ENCODE measurements at places on chromosomes 13 and 19. TPM values are rescaled to one million over a fixed set of nuclear protein-coding genes. Genes with fewer than 3 reads are reported as not detected.

SIGLEC14 gene
- 2.4 TPM for total RNA-seq

MRPL4 gene
- 45.8 TPM for total RNA-seq

DNA sequence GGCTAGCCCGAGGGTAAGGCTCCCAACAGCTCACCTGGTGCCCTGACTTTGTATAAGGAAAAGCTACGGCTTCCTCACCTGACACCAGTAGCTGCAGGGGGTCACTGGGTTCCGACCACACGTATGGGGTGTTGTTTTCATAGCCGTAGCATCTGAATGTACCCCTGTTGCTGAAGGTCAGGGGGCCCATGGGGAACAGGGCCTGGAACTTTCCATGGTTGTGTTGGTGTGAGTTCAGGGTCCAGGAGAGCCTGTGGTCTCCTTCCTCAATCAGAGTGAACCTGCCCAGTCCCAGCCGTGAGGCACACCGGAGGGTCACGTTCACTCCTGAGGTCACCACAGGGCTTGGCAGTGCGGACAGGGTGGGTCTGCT lies 1.1 kb downstream of the LILRA4 start:
- H3K27me3 ChIP-seq, result no peaks in the 10 kb centered on the region
- no peak for DNase-seq
- no peaks in the 10 kb centered on the region for H3K4me1 ChIP-seq
- H3K4me3 ChIP-seq, result no peak overlapping the region

GRCh38 chr19:38263689-38264485 lies 486 bp upstream of the SPINT2 start:
- peak; percentile 78 for DNase-seq
- peak overlapping the region; percentile 77 for H3K4me3 ChIP-seq
- H3K4me1 ChIP-seq, result peaks cover 4% of the 10 kb centered on the region
- H3K27ac ChIP-seq, result peak overlapping the region; percentile 77
- no peaks in the 10 kb centered on the region for H3K36me3 ChIP-seq
- no peaks in the 10 kb centered on the region for H3K27me3 ChIP-seq

- H3K36me3 ChIP-seq, result peaks cover 6% of the 10 kb centered on the region
- peak; percentile 62 for DNase-seq
- H3K4me1 ChIP-seq, result peaks cover 14% of the 10 kb centered on the region
- peak overlapping the region; percentile 96 for H3K4me3 ChIP-seq
- H3K27me3 ChIP-seq, result no peaks in the 10 kb centered on the region
Observed at GRCh38 chr19:13154911-13155471, 4.8 kb downstream of the IER2 start.

PNMA8A gene
- not detected for total RNA-seq

GRCh38 chr13:40031031-40031430 lies 375.6 kb downstream of the COG6 start:
- H3K36me3 ChIP-seq, result no peaks in the 10 kb centered on the region
- H3K4me1 ChIP-seq, result no peaks in the 10 kb centered on the region
- no peak overlapping the region for H3K4me3 ChIP-seq
- H3K27me3 ChIP-seq, result no peaks in the 10 kb centered on the region

DNA sequence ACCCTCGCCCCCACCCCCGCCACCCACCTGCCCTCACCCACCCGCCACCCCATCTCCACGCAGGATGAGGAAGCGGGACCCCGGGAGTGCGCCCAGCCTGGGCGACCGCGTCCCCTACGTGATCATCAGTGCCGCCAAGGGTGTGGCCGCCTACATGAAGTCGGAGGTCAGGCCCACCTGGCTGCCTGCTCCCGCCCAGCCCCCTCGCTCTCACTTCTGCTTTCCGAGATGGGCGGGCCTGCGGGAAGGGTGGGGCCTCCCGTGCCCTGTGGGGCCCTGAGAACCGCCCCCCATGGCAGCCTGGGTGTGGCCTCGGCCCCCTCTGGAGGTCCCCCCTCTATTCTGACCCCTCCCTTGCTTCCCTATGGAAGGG lies 3.1 kb upstream of the SPIB start:
- no peaks in the 10 kb centered on the region for H3K4me1 ChIP-seq
- DNase-seq, result no peak
- peaks cover 2% of the 10 kb centered on the region for H3K36me3 ChIP-seq
- H3K4me3 ChIP-seq, result no peak overlapping the region

GRCh38 chr19:19955208-19955607 lies 54.5 kb downstream of the ZNF93 start:
- H3K36me3 ChIP-seq, result no peaks in the 10 kb centered on the region
- DNase-seq, result no peak
- H3K4me3 ChIP-seq, result no peak overlapping the region

ZNF737 gene
- 37.7 TPM for total RNA-seq

- no peak for DNase-seq
- H3K27ac ChIP-seq, result no peak overlapping the region
- H3K27me3 ChIP-seq, result no peaks in the 10 kb centered on the region
Observed at GRCh38 chr19:14821937-14822336, 13.0 kb downstream of the OR7A5 start.

- no peak overlapping the region for H3K27ac ChIP-seq
- no peaks in the 10 kb centered on the region for H3K4me1 ChIP-seq
- no peak overlapping the region for H3K4me3 ChIP-seq
Observed at GRCh38 chr13:105165449-105166125, 1369.9 kb downstream of the EFNB2 start.

- no peak overlapping the region for H3K27ac ChIP-seq
- H3K4me3 ChIP-seq, result no peak overlapping the region
- no peak for DNase-seq
- H3K36me3 ChIP-seq, result peaks cover 3% of the 10 kb centered on the region
- H3K4me1 ChIP-seq, result no peaks in the 10 kb centered on the region
- H3K27me3 ChIP-seq, result no peaks in the 10 kb centered on the region
Observed at GRCh38 chr13:77219401-77219800, 107.5 kb downstream of the MYCBP2 start.

GRCh38 chr13:76267216-76267615 lies 619.0 kb downstream of the KCTD12 start:
- no peak overlapping the region for H3K27ac ChIP-seq
- H3K4me3 ChIP-seq, result no peak overlapping the region
- no peaks in the 10 kb centered on the region for H3K36me3 ChIP-seq
- no peak for DNase-seq
- no peaks in the 10 kb centered on the region for H3K4me1 ChIP-seq

- peaks cover 25% of the 10 kb centered on the region for H3K4me1 ChIP-seq
- H3K36me3 ChIP-seq, result no peaks in the 10 kb centered on the region
- peak overlapping the region; percentile 50 for H3K27ac ChIP-seq
- no peak for DNase-seq
- no peaks in the 10 kb centered on the region for H3K27me3 ChIP-seq
Observed at GRCh38 chr13:114134944-114135610, 2.7 kb upstream of the RASA3 start.

DNA sequence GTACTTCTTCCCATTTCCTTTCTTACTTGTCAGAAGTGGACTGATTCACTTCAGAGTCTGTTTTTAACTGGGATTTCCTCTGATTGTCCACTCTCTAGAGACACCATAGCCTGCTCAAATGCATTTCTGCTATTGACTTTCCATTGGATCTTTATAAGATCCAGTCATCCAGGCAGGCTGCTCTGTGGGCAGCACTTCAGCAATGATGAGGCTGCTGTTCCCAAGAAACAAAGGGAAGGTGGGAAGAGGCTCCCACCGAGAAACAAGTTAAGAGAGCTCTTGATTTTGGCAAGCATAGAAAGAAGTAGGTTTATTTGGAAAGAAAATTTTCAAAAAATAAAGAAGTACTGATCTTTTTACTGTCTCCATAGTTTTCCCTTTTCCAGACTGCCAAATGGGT lies 125.8 kb upstream of the STARD13 start:
- H3K27me3 ChIP-seq, result no peaks in the 10 kb centered on the region
- no peaks in the 10 kb centered on the region for H3K4me1 ChIP-seq
- no peak for DNase-seq
- no peak overlapping the region for H3K27ac ChIP-seq

CEACAM6 gene
- total RNA-seq, result 0.15 TPM

- H3K36me3 ChIP-seq, result no peaks in the 10 kb centered on the region
- DNase-seq, result no peak
- H3K4me1 ChIP-seq, result no peaks in the 10 kb centered on the region
- H3K27me3 ChIP-seq, result no peaks in the 10 kb centered on the region
- H3K4me3 ChIP-seq, result no peak overlapping the region
- H3K27ac ChIP-seq, result no peak overlapping the region
Observed at GRCh38 chr19:1992759-1993260, 22.7 kb downstream of the BTBD2 start.

DNA sequence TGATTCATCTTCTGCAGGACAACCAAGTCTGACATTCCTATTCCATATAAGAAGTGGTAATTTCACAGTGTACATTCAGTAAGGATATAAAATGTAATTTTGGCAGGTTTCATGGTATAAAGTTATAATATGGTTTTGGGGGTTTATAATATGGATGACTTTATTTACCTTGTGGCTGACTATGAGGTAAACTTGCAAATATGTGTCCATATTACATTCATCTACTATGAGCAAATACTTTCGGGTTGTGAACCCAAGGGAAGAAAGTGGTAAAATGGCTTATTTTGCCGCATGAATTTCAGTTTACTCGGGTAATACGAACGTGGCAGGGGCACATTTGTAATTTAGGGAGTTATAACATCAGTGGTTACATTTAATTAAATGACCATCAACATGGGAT lies 86.7 kb upstream of the TNFSF11 start:
- no peaks in the 10 kb centered on the region for H3K27me3 ChIP-seq
- H3K4me3 ChIP-seq, result no peak overlapping the region
- H3K4me1 ChIP-seq, result no peaks in the 10 kb centered on the region
- H3K27ac ChIP-seq, result no peak overlapping the region
- no peak for DNase-seq
- H3K36me3 ChIP-seq, result no peaks in the 10 kb centered on the region

DNA sequence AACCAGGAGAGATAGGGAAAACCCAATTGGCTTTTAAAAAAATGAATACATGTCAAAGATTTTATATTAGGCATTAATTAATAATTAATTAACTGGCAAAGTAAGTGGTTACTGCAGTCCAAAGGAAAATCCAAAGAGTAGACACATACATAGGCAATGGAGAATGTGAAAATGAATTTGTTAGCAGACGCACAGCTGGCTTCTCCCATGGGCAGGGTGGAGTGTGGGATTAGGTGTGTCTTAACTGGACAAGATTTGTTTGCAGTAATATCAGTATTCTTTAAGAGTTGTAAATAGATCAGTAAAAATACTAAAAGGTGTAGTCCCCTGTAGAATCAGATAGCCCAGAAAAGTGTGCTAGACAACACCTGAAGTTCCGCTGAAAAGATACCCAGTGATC lies 58.7 kb downstream of the DHRS12 start:
- DNase-seq, result no peak
- no peaks in the 10 kb centered on the region for H3K27me3 ChIP-seq
- no peak overlapping the region for H3K4me3 ChIP-seq
- H3K36me3 ChIP-seq, result no peaks in the 10 kb centered on the region
- no peak overlapping the region for H3K27ac ChIP-seq

- DNase-seq, result no peak
- peaks cover 4% of the 10 kb centered on the region for H3K27me3 ChIP-seq
- no peaks in the 10 kb centered on the region for H3K36me3 ChIP-seq
- H3K27ac ChIP-seq, result no peak overlapping the region
Observed at GRCh38 chr19:14977128-14977527, 2.5 kb downstream of the SLC1A6 start.

DNA sequence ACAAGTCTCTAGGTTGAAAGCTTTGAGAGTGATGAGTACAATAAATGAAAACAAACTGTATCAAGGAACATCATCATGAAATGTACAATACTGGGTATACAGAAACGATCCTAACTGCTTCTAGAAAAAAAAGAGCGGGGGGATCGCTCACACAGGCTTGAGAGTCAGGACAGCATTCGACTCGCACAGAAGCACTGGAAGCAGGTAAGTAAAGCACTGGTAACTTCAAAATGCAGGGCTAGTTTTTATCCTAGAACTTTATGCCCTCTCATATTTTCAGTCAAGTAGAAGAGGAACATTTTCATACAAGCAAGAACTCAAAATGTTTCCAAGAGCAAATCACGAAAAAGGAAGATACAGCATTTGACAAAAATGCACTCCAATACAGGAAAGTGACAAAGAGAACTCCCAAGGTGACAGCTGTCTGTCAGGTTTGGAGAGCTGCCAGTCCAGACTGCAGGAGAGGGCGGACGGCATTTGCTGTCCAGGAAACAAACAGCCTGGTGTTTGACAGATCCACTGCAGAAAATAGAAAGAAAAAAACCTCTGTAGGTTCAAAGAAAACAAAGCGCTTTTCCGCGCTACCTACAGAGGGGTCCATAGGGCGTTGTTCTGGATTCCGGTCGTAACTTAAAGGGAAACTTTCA lies 58.2 kb upstream of the XPO4 start:
- H3K36me3 ChIP-seq, result no peaks in the 10 kb centered on the region
- H3K27me3 ChIP-seq, result no peaks in the 10 kb centered on the region
- no peak overlapping the region for H3K27ac ChIP-seq
- no peak overlapping the region for H3K4me3 ChIP-seq
- H3K4me1 ChIP-seq, result no peaks in the 10 kb centered on the region
- no peak for DNase-seq

DNA sequence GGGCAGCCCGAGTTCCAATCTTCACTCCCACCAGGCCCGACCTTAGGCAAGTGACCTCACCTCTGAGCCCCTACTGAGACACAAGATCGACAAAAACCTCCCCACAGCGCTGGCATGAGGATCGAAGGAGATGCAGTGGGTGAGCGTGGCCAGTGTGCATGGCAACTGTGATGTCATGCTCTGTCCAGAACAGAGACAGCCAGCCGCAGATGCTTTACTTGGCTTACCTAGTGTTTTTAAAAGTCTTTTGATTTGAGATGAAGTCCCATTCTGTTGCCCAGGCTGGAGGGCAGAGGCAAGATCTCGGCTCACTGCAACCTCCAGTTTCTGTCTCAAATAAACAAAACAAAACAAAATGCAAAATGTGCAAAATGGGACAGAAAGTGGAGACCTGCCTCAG lies 47.4 kb upstream of the CCNE1 start:
- no peak for DNase-seq
- no peaks in the 10 kb centered on the region for H3K4me1 ChIP-seq
- no peaks in the 10 kb centered on the region for H3K27me3 ChIP-seq
- no peaks in the 10 kb centered on the region for H3K36me3 ChIP-seq

DNA sequence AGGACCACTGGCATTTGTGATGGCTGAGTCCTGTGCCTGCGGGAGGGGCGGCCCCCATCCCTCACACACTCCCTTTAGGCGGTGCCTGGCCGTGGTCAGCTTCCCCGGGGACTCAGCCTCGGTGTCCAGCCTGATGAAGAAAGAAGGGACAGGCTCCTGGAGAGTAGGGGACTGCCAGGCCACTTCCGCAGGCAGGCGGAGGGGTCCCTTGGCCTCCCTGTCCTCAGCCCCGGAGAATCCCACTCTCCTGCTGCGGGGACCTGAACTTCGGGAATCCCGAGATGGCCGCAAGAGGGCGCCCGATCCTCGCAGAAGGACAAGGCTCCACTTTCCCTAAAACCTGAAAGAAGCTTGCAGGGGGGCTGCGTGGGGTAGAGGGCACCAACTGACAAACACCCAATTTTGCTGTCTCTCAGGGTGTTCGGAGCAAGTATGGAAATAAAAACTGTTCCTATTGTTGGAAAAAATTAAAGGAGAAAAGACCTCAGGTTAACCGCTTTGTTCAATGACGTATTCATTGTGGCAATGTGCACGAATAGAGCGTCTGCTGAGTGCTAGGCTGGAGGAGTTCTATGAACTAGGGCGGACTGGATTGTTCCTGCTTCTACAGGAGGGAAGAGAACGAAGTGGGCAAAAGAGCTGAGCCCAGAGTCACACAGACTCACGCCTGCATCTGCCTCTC lies 297.3 kb downstream of the ZNF536 start:
- no peak overlapping the region for H3K4me3 ChIP-seq
- H3K27ac ChIP-seq, result no peak overlapping the region
- no peaks in the 10 kb centered on the region for H3K27me3 ChIP-seq

LILRA1 gene
- 36.7 TPM for total RNA-seq

APOC4 gene
- not detected for total RNA-seq

RAB20 gene
- total RNA-seq, result 2.0 TPM

Data from naive thymus-derived CD4-positive, alpha-beta T cell (primary cell).